ENCODE measurements at places on chromosomes 5 and 9.

GRCh38 chr5:156794687-156795086, 55.4 kb upstream of the PPP1R2B start:
- peaks cover 18% of the 10 kb centered on the region for H3K27me3 ChIP-seq
- no peak overlapping the region for H3K4me3 ChIP-seq
- H3K27ac ChIP-seq, result no peak overlapping the region
- no peak for DNase-seq
- H3K36me3 ChIP-seq, result no peaks in the 10 kb centered on the region
- no peaks in the 10 kb centered on the region for H3K4me1 ChIP-seq

DNA sequence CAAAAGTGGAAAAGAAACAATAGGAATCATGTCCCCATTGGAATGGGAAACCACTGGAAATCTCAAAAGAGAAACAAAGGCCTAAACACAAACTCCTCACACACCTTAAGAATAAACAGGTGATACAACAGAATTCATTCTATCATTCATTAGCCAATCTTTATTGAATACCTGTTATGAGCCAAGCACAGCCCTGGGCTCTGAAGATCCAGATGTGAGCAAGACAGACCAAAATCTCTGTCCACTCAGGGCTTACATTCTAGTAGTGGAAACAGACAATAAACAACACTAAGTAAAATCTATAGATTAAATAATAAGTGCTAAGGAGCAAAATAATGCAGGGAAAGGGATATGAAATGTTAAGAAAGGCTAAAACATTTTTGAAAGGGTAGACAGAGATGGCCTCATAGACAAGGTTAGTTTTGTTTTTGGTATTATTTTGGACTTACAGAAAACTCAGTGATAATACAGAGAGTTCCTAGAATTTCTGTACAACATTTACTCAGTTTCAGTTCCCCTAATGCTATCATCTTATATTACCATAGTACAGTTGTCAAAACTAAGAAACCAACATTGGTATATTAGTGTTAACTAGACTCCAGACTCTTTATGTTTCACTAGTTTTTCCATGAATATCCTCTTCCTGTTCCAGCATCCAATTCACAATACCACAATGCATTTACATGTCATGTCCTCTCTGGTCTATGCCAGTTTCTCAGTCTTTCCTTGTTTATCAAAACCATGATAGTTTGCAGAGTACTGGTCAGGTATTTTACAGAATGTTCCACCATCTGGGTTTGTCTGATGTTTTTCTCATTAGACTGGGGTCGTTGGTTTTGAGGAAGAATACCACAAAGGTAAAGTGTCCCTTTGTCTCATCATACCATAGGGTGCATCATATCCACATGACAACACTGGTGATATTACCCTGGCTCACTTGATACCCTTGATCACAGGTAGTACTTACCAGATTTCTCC, 103.7 kb downstream of the SIL1 start:
- no peaks in the 10 kb centered on the region for H3K4me1 ChIP-seq
- no peaks in the 10 kb centered on the region for H3K36me3 ChIP-seq
- H3K4me3 ChIP-seq, result no peak overlapping the region
- no peaks in the 10 kb centered on the region for H3K27me3 ChIP-seq
- no peak for DNase-seq
- H3K27ac ChIP-seq, result no peak overlapping the region

DNA sequence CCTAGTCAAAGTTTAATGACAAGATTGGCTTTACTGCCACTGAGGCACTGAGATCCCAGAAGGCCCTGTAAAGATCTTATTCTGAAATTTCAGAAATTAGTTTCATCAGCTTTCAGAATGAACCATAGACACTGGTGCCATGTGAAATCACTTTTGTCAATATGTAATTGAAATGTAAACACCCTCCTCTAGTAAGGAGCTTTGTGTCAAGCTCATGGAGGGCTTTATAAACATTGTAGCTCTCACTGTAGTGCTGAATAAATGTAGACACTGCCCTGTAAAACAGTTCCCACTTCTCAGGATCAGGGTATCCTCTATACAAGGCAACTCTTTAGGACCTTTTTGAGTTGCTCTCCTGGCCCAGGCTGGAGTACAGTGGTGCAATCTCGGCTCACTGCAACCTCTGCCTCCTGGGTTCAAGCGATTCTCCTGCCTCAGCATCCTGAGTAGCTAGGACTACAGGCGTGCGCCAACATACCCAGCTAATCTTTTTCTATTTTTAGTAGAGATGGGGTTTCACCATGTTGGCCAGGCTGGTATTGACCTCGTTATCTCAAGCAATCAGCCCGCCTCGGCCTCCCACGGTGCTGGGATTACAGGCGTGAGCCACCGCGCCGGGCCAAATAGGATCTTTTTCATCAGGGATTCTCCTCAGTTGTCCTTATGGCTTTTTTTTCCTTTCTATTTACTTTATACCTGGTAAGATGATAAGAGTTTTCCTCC, 1823.9 kb upstream of the CDH9 start:
- no peak for DNase-seq
- H3K27me3 ChIP-seq, result no peaks in the 10 kb centered on the region
- H3K4me1 ChIP-seq, result no peaks in the 10 kb centered on the region
- H3K27ac ChIP-seq, result no peak overlapping the region

DNA sequence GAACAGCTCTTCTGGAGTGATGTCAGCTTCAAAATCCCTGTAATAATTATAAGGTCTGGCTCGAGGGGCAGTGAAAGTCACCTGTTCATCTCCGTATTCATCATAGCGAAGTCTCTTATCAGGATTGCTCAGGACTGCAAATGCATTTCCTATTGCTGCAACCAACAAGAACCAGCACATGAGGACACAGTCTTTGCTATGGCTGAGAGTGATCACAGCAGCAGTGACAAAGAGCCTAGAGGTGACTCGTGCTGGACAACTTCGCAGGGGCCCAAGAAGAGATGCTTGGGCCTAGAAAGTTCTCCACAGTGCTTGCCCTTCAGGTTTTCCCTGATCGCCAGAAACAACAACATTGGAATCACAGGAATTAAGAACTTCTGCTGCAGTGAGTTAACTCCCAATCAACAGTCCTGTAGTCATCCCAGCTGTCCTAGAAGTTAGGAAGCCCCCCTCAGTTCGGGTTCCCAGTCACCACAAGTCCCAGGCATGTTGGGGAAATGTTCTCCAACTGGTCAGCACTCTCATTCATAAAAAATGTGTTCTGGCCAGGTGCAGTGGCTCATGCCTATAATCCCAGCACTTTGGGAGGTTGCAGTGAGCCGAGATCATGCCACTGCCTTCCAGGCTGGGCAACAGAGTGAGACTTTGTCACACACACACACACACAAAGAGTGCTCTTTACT, 13.0 kb downstream of the DNAJC18 start:
- no peaks in the 10 kb centered on the region for H3K4me1 ChIP-seq
- peaks cover 19% of the 10 kb centered on the region for H3K36me3 ChIP-seq
- no peaks in the 10 kb centered on the region for H3K27me3 ChIP-seq
- no peak overlapping the region for H3K27ac ChIP-seq
- no peak overlapping the region for H3K4me3 ChIP-seq

- no peaks in the 10 kb centered on the region for H3K27me3 ChIP-seq
- no peak overlapping the region for H3K4me3 ChIP-seq
- no peak overlapping the region for H3K27ac ChIP-seq
- H3K4me1 ChIP-seq, result no peaks in the 10 kb centered on the region
- DNase-seq, result no peak
These were observed 55.5 kb upstream of the ZNF354A start for GRCh38 chr5:178785999-178786398.

- no peaks in the 10 kb centered on the region for H3K27me3 ChIP-seq
- no peaks in the 10 kb centered on the region for H3K36me3 ChIP-seq
- no peak overlapping the region for H3K4me3 ChIP-seq
- DNase-seq, result no peak
- H3K27ac ChIP-seq, result no peak overlapping the region
- no peaks in the 10 kb centered on the region for H3K4me1 ChIP-seq
These were observed 22.8 kb downstream of the ACER2 start for GRCh38 chr9:19431361-19432171.

DNA sequence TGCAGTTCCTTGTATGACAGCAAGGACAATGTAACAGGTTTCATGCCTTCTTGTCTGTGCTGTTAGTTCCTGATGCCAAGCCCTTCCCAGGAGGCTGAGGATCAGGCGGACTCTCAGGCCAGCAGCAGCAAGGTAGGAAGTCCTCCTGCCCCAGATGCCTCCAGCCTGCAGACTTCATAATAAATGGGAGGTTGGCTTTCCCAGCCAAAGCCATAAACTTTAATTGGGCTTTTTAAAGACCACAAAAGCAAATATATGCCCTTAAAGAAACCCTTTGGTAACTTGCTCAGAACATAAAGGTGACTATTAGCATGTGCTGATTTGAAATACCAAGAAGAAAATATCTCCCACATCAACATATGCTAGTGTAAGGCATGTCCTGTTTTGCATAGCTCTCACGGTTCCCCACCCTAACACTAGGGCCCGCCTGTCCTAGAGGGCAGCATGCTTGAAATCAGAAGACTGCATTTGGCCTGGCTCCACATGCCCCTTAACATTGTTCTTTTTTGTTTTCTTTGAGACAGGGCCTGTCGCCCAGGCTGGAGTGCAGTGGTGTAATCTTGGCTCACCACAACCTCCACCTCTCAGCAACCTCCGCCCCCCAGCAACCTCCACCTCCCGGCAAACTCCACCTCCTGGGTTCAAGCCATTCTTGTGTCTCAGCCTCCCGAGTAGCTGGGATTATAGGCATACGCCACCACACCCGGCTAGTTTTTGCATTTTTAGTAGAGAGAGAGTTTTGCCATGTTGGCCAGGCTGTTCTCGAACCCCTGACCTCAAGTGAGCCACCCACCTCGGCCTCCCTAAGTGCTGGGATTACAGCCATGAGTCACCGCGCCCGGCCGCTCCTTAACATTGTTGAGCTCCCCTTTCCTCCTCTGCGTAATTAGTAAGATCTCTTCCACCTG, 44.6 kb upstream of the FCN1 start:
- H3K27ac ChIP-seq, result no peak overlapping the region
- no peaks in the 10 kb centered on the region for H3K36me3 ChIP-seq
- no peak overlapping the region for H3K4me3 ChIP-seq
- DNase-seq, result no peak
- H3K27me3 ChIP-seq, result no peaks in the 10 kb centered on the region

DNA sequence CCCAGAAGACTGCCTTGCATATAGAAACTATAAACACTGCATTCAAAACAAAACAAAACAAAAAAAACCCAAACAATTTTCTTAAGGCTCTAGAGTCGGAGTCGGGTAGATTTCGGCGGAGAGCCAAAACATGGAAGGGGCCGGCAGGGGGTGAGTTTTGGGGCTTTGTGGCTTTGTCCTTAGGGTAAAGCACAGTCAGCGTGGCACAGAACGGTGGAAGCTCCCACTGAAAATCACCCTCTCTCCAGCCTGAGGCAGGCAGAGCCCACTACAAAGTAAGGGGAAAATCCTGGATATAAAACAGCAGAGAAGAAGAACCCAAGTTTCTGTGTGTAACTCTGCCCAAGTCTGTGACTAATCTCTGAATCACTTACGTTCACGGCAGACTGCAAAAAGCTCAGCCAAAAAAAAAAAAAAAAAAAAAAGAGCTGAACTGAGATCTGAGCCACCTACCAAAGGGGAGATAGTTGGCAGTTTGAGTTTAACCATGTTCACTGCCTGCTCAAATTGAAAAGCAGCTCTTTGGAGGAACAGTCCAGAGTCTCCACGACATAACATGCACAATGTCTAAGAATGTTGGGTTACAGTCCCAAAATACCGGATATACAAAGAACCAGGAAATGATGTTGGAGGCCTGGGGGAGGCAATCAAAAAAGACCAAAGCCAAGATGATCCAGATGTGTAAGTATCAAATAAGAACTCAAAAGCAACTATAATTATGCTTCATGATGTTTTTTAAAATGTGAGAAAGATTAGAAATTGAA, 26.6 kb upstream of the OR2K2 start:
- H3K27me3 ChIP-seq, result no peaks in the 10 kb centered on the region
- H3K27ac ChIP-seq, result no peak overlapping the region
- no peak for DNase-seq
- no peaks in the 10 kb centered on the region for H3K36me3 ChIP-seq
- no peaks in the 10 kb centered on the region for H3K4me1 ChIP-seq

DNA sequence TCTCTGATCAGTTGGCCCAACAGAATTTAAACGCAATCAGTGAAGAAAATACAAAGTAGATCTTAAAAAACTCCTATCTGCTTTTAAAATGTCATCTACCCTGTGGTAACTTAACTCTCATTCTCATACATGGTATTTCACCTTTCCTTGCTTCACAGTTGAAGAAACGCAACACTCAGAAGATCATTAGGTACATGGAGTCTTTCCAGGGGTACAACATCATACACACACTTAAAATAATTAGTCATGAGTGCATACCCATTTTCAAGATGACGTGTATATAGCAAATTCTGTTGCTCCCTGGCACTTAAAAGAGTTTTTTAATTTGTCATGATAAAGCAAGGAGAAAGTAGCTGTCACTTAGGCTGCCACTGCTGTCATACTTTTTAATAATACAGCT, 259.9 kb downstream of the BNC2 start:
- no peaks in the 10 kb centered on the region for H3K27me3 ChIP-seq
- no peaks in the 10 kb centered on the region for H3K36me3 ChIP-seq
- H3K4me1 ChIP-seq, result no peaks in the 10 kb centered on the region
- no peak overlapping the region for H3K4me3 ChIP-seq

DNA sequence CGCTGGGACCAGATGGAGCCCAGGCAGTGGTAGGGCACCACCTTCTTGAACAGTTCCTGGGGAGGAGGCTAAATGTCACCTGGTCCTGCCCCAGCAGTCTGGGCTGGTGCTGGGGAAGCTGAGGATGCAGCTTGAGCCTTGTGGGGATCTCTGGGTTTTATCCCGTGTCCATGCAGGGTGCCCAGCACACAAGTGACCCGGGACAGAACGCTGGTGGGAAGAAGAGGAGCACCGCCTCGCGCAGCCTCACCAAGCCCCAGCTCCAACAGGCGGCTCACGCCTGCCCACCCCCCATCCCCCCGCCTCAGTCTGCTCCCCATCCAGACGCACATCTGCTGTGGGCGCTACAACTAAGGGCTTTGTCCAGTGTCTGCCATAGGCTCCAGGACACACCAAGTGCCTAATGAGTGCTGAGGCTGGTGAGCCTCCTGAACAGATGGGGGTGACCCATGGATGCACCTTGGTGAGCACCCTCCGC, 13.8 kb downstream of the RALGDS start:
- H3K27ac ChIP-seq, result no peak overlapping the region
- H3K36me3 ChIP-seq, result peaks cover 82% of the 10 kb centered on the region
- DNase-seq, result no peak
- no peaks in the 10 kb centered on the region for H3K4me1 ChIP-seq

DNA sequence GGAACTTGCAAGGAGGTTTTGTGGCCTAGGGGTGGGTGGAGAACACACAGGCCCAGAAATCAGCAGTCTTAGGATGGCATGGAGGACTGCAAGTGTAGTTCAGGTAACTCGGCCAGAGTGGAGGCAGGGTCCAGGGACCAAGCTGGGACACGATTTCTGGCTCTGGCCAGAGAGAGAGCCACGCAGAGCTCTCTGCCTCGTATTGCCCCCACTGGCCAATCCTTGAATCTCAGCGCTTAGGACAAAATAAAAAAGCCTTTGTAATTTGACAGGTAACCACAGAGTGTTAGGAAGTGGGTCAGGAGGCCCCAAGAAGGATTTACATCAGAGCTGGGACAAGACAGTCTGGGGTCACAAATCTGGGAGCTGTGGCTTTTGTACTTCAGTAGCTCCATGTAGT, 11.7 kb downstream of the MAP3K1 start:
- H3K27me3 ChIP-seq, result no peaks in the 10 kb centered on the region
- H3K36me3 ChIP-seq, result no peaks in the 10 kb centered on the region
- H3K4me1 ChIP-seq, result no peaks in the 10 kb centered on the region
- DNase-seq, result no peak
